ENCODE measurements at places on chromosomes 3 and 15.
A peak's percentile ranks its signal among the peaks of the same experiment; 100 is the strongest.

DNA sequence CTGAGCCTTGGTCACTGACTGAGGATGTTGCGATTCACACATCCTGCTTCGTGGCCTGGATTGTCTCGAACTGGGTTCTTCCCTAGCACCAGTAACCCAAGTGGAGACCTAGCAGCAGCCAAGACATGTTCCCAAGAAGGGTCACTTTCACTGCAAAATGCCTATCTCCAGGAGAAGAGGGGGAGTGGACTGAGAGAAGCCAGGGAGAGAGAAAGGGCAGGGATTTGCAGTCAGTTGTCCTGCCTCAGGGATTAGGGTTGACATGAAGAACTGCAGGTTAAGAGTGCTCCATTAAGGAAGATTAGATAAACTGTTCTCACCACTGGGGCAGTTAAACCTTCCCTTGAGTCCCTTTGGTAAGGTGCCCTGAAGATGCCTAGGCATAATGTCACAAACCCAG, 5.7 kb upstream of the CD276 start:
- ATAC-seq, result no peak

GRCh38 chr3:6165951-6166350, 695.0 kb upstream of the GRM7 start:
- no peak for ATAC-seq

DNA sequence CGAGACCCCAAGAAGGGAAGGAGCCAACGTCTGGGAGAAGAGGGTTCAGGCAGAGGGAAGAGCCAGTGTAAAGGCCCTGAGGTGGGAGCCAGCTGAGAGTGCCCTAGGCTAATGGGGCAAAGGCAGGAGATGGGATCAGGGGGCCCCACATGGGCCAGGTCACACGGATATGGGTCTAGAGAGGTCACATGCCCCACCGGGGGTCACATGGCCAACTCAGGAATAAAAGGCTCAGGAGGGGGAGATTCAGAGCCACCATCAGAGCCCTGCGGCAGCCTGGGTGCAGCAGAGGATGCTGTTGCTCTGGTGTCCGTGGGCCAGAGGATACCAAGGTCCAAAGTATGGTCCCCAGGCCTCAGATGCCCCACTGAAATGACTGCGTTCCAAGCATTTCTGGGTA, 55.3 kb upstream of the SLC6A6 start:
- no peak for ATAC-seq

- peak; percentile 84 for ATAC-seq
These were observed 267.1 kb downstream of the RPLP1 start for GRCh38 chr15:69719527-69720240.

DNA sequence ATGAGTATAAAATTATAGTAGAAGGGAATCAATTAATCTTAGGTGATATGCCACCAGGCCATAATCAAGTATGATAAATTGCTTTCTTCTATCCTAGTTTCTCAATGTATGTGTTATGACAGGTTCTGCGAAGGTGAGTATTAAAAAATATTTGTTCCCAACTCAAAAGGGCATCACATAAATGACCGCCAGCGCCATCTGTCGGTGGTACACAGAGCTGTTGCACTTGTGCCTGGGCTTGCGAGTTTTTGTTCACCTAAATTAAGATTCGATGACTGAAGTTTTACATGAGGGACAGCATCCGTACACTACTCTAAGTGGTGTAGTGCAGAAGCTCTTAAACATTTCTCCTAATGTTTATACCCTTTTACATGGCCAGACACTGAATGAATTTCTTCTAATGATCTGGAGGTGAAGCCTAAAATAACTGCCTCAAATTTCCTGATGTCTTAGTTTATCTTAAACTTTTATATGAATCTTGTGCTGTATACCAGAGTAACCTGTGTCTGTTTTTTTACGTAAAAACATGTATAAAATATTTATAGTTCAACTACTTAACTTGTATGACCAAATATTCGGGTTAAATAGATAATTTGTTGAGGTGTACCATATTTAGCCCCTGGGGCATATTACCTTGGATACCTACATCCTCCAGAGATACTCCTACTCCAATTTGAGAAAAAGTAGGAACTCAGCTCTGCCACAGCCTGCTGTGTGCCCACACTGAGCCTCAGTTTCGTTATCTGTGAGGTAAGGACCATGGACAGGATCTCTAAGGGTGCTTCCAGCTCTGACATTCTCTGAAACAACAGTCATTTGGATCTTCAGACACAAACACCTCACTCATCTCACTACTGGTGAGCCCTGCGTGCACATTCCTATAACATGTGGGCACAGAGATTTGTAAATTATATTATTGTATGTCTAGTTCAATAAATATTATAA, 365.6 kb downstream of the MAGI1 start:
- ATAC-seq, result no peak

GRCh38 chr3:153173758-153174516, 11.9 kb downstream of the RAP2B start:
- no peak for ATAC-seq

DNA sequence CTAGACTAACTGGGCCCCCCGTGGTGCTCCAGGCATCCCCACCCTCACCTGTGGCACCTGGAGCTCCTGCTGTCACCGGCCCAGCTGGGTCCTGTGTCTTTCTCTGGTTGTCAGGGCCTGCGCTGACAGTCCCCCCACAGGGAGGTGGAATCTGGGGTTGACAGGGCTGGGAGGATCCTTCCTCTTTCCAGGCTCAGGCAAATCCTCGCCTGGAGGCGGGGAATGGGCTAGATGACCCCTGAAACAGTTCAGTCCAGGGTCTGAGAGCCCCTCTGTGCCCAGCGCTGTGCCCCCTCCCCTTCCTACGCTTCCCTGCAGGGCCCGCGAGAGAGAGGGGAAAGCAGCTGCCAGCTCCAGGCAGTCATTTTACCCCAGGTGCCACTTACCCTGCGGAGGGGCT, 50.1 kb upstream of the MCF2L2 start:
- ATAC-seq, result no peak

DNA sequence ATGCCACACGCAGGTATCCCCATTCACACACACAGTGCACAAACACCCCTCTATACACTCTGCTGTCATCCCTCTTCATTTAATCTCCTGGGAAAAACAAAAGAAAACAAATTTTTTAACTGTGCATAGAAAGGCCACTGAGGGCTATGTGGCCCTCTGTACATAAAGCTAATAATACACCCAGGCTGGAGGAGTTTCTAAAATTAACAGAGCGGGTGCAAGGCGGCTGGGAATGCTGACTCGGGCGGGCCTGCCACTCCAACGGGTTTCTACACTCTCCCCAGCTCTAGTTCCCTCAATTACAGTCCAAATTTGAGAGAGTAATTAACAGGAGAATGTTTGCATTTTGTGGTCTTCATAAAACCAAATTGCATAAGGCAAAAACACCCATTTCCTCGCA, 23.1 kb downstream of the HCN4 start:
- no peak for ATAC-seq

DNA sequence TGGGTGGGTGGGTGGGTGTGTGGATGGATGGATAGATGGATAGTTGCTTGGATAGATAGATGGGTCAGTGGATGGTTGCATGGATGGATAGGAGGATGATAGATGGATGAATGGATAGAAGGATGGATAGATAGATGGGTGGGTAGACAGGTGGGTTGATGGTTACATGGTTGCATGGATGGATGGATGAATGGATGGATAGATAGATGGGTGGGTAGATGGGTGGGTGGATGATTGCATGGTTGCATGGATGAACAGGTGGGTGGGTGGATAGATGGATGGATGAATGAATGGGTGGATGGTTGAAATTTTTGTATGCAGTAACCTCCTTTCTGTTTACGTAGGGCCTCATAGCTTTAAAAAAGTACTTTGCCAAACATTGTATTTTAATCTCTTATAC, 79.5 kb downstream of the LRRK1 start:
- ATAC-seq, result no peak

DNA sequence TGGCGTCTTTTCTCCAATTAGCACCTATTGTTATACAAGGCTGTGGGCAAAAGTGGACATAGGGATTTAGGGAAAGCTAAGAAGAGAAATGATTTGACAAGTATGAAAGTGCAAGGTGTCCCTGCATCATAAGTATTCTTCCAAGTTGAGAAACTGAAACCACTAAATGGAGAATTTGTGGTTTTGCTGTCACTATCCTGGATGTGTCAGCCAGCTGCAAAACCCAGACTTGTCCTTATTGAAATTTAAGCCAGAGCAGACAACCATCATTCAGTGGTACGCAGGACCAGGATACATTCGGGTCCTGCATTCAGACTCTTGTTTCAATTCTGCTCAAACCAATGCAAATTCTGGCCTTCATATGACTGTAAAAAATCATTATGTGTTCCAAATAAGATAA, 384.8 kb upstream of the TGFBR2 start:
- ATAC-seq, result no peak

GRCh38 chr3:129485721-129486663, 42.4 kb upstream of the RHO start:
- ATAC-seq, result peak; percentile 37

DNA sequence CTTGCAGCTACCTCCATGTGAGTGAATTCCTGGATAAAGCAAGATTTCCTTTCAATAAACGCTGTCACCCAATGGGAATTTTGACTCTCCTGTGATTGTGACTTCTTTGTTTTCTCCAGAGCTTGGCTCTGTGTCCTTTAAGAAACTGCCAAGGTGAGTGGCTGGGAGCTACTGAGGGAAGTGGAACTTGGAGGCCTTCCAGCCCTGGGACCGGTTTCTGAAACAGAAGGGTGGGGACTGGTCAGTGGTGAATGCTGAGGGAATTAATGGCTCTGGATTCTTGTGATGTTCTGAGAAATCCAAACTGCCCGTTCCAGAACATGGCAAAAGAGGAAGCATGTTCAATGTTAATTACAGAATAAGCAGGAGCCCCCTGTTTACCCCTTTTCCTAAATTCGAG, 41.1 kb upstream of the MYZAP start:
- no peak for ATAC-seq

DNA sequence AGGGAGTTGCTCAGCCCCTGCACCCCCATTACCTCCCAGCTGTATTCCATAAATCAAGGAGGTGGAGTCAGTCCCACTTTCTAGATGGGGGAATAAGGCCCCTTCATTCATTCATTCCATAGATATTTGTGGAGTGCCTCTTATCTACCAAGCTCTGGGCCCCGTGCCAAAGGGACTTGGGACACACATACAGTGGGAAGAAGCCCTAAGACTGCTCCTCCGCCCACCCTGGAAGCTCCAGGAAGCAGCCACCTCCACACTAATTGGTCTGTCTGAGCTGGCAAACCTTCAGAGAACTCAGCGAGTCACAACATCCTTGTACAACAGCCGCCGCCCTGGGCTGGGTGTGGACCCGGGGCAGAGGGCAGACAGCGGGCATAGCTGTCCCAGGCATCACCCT, 6.4 kb downstream of the STRA6 start:
- no peak for ATAC-seq

- ATAC-seq, result no peak
These were observed 93.0 kb upstream of the WNT7A start for GRCh38 chr3:13972679-13973379.

DNA sequence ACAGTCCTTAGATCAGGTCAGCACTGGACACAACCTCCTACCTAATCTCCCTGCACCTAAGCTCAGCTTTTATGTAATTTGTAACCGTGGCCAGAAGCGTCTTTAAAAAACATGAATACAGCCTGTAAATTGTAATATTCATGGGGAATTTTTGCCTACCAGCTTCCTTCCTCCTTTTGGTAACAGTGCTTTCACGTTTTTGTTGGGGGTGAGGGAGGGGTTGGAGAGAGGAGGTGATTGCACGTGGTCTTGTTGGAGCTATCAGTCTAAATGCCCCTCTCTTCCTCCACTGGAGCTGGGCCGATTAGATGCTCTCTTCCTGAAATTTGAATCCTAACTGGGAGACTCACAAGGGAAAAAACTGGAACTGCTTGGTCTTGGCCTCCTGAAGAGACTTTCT, 35.1 kb upstream of the SCN5A start:
- ATAC-seq, result no peak

GRCh38 chr3:122298239-122298638, 26.8 kb upstream of the CSTA start:
- ATAC-seq, result peak; percentile 64
